ENCODE measurements at places on chromosomes 7 and 10. TPM values are rescaled to one million over a fixed set of nuclear protein-coding genes. Genes with fewer than 3 reads are reported as not detected.

GRCh38 chr7:131111081-131111576 is 216.5 kb upstream of the MKLN1 start:
- DNase-seq, result peak; percentile 86

Gene CYP17A1
- total RNA-seq, result not detected

GRCh38 chr7:43479042-43479441 is 103.9 kb upstream of the STK17A start:
- no peak for DNase-seq

Gene OR9A4
- total RNA-seq, result not detected

Gene OGDHL
- total RNA-seq, result under 0.01 TPM

Gene SLC39A12
- total RNA-seq, result not detected

GRCh38 chr10:125840955-125841354 is 17.6 kb downstream of the BCCIP start:
- DNase-seq, result peak; percentile 89

Gene GDF2
- total RNA-seq, result not detected

Gene GIMAP1
- not detected for total RNA-seq

- peak; percentile 97 for DNase-seq
Observed at GRCh38 chr7:73560109-73560835, 2.8 kb upstream of the BCL7B start.

Gene NODAL
- not detected for total RNA-seq

Gene VGF
- 0.36 TPM for total RNA-seq

DNA sequence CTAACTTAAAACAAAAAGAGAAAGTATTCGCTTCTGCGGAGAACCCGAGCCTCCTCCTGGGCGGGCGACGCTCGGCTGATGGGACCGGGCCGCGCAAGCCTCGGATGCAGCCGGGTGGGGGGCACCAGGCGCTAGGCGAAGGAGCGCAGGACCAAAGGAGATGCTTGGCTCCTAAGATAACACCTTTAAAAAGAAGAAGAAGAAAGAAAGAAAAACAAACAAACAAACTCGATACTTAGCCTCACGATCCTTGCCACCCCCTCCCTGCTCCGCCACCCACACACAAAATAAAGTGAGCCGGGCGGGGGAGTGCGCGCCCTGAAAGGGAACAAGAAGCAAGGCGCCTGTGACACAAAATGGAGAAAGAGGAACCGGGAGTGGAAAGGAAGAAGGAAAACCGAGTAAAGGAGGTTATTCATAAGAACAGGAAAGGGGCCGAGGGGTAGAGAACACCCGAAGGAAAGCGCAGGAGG is 34.0 kb upstream of the EBLN1 start:
- DNase-seq, result peak; percentile 96

Gene TRPV6
- total RNA-seq, result not detected

- no peak for DNase-seq
Observed at GRCh38 chr10:32207544-32207943, 139.4 kb downstream of the EPC1 start.

Gene TWIST1
- total RNA-seq, result 101 TPM

GRCh38 chr10:98608411-98608810 is 161.7 kb upstream of the HPS1 start:
- no peak for DNase-seq

Data from osteoblast (primary cell).